ENCODE measurements at places on chromosomes 11 and 22. TPM values are rescaled to one million over a fixed set of nuclear protein-coding genes. Genes with fewer than 3 reads are reported as not detected.

DNA sequence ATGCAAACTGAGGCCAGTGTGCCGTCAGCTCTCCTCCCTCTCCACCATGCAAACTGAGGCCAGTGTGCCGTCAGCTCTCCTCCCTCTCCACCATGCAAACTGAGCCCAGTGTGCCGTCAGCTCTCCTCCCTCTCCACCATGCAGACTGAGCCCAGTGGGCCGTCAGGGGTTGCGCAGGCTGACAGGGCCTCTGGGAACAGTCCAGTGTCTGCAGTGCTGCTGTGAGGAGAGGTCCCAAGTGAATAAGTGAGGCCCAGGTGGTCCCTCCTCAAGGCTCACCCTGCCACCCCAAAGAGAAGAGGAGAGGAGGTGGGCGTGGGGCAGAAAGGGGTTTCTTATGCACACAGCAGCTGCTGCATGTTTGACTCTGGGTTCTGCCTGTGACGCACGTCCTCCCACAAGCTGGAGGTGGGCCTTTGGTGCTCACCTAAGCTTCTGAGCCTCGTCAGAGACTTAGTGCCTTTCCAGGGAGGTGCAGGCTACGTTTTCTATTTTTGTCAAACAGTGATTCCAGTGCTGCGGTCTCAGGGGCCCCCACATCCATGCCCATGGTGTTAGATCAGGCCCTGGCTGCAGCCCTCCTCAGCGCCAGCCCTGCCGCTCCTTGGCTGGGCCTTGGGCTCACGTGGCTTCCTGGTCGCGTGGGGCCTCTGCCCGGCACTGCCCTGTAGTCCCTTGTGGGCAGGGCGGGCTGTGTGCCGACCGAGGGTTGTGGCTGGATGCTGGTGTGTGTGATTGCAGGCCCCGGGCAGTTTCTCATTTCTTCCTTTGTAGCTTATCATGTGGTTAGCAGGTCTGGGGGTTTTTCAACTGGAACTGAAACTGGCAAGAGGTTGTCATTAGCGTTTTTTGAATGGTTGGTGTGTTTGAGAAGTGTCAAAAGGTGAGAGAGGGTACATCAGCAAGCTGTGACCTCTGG lies 7.1 kb downstream of the TPCN2 start:
- no peak for DNase-seq

CELF1 gene
- 125 TPM for total RNA-seq

NFAM1 gene
- 0.53 TPM for total RNA-seq

DNA sequence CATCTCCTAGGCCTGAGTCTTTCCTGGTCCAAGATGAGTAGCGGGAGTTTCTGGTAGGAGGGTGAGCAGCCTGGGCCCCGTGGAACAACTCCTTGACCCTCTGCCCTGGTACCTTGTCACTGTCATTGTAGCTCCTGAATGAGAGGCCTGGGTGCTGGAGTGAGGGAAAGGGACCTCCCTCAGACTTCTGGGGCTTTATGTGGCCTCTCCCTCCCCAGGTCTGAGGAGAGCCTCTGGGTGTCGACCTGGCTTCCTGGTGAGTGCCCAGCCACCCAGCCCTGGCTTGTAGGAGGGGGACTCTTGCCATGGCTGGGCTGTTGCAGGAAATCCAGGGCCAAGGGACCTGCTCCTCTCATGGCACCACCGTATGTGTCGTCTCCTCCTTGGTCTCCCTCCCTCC lies 3.9 kb downstream of the P2RY2 start:
- DNase-seq = no peak

HTR3A gene
- 0.27 TPM for total RNA-seq
